Stimulated activated memory B cell treated with anti-CD40 and anti-IgM and Interleukin-4, amounts not matched to agents 10 μg/mL and 1 μg/mL and 100 μg/mL, for 72 hours (primary cell): ENCODE measurements at places on chromosomes 13 and 19.

GRCh38 chr13:97285221-97285955 lies 63.3 kb downstream of the MBNL2 start:
- ATAC-seq, result no peak

DNA sequence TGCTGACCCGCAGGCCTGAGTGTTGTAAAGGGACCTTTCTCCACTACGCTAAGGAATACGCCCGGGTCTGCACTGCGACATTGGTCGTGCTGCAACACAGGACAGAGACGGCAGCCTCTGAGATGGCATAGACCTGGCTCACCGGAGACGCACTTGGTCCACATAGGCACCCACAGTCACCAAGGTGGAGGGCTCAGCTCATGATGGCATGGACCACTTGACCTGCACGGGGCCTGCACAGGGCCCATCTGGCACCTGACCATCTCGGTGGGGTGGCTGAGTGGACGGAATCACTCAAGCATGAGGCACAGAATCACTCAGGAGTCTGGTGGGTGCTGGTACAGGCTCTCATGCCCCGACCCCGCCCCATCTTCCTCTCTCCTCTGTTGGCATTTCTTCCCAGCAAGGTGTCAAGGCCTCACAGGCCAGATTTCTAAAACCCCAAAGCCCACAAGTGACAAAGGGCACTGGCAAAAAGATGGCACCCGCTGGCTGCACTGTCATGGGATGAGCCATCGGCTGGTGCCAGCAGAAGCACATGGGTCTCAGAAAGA lies 45.9 kb downstream of the TSHZ3 start:
- no peak for ATAC-seq

DNA sequence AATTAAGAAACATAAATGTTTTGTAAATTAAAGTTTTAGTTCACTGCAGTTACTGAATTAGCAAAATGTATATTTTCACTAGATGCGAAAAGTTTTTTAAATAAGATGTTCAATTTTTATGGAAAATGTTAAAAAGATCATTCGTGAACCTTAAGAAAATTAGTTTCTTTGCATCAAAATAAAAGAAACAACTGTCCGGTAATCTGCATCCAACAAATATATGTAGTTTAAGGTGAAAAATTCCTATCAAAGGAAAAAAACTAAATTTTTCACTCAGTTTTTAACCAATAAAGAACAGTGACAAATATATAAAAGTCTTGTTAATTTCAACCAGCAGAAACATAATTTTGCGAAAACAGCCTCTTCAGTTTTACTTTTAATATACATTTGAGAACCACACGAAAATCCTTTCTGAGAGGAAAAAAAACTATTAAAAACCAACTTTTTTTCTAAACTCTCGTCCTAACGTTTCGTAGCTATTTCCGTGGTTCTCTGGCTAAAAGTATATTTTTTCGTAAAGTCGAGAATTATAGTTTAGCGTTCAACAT lies 64.5 kb downstream of the KCNRG start:
- no peak for ATAC-seq

DNA sequence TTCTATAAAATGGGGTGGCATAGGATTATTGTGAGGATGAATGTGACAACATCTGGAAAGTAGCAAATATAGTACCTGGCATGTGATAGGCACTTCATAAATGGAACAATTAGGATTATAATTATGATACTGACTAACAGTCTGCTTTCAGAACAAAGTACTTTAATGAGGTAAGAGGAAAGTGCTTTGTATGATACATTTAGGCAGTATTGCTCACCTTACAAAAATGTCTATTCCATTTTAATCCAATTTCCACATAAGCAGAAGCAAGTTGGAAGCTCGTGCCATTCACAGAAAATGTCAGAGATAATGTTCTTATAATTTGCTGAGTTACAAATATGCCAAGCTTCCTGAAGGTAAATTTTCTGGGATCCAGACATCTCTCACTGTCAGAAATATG lies 16.9 kb upstream of the HTR2A start:
- ATAC-seq, result no peak

GRCh38 chr13:98239162-98240076 lies 62.4 kb upstream of the RNF113B start:
- ATAC-seq, result no peak

DNA sequence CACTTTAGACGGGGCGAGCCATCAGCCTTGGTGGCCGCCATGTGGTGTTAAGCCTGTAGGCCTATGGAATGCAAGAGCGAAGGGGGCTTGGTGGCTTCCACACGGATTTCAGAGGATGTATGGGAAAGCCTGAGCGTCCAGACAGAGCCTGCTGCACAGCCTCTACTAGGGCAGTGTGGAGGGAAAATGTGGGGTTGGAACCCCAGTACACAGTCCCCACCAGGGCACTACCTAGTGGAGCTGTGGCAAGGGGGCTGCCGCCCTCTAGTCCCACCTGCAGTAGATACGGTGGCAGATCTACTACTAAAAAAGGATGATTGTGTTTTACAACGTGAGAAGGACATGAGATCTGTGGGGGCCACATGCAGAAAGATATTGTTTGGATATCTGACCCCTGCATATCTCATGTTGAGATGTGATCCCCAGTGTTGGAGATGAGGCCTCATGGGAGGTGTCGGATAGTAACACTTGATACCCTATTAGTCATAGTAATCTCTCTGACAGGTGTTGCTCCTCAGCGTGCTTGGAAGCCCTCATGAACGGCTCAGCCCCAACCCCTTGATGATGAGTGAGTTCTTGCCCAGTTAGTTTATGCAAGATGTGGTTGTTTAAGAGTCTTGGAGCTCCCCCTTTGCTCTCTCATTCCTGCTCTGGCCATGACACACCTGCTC lies 45.6 kb downstream of the LHFPL6 start:
- no peak for ATAC-seq

DNA sequence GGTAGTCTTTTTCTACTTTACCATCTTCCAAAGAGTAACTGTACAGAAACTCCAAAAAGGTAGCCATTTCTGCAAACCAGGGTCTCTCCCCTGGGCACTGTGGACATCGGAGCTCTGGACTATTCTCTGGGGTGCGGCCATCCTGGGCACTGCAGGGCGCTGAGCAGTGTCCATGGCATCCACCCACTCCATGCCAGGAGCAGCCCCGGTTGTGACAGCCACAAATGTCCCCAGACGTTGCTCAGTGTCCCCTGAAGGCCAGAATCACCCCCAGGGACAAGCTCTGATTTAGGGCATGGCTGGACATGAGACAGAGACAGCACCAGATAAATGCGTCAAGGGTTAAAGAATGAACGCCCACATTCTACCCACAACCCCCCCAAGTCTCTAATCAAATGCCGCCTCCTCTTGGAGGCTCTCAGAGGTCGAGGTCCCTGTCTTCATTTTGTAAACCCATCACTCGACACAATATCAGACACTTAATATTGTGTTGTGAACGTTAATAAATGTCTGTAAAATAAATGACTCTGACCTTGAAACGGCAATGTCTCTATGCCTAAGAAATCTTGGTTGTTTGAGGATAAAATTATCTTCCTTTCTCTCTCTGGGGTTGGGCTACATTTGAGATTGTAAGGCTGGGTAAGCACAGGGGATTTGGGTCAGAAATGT lies 8.9 kb downstream of the GNG7 start:
- no peak for ATAC-seq

- ATAC-seq, result no peak
These were observed 710.0 kb downstream of the SLITRK6 start for GRCh38 chr13:85089186-85089585.

GRCh38 chr13:66977161-66977560 lies 253.0 kb downstream of the PCDH9 start:
- no peak for ATAC-seq

DNA sequence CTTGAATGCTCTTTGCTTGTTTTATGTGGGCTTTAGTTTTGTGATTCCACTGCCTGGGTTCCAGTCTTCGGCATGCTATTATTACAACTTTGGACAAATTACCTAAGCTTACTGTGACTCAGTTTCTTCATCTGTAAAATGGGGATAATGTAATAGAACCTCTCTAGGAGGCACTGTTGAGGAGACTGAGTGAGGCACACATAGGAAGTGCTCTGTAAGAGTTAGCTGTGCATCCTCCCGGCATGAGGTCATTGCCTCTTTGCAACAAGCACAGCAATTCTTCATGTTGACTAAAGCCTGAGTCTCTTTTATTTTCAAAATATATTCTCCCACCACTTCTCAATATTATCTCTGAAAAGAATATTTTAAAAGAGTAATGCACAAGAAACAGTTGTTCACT lies 227.4 kb downstream of the DLEU7 start:
- ATAC-seq, result no peak

- ATAC-seq, result peak; percentile 12
These were observed 904.3 kb downstream of the DIAPH3 start for GRCh38 chr13:59259165-59260000.

DNA sequence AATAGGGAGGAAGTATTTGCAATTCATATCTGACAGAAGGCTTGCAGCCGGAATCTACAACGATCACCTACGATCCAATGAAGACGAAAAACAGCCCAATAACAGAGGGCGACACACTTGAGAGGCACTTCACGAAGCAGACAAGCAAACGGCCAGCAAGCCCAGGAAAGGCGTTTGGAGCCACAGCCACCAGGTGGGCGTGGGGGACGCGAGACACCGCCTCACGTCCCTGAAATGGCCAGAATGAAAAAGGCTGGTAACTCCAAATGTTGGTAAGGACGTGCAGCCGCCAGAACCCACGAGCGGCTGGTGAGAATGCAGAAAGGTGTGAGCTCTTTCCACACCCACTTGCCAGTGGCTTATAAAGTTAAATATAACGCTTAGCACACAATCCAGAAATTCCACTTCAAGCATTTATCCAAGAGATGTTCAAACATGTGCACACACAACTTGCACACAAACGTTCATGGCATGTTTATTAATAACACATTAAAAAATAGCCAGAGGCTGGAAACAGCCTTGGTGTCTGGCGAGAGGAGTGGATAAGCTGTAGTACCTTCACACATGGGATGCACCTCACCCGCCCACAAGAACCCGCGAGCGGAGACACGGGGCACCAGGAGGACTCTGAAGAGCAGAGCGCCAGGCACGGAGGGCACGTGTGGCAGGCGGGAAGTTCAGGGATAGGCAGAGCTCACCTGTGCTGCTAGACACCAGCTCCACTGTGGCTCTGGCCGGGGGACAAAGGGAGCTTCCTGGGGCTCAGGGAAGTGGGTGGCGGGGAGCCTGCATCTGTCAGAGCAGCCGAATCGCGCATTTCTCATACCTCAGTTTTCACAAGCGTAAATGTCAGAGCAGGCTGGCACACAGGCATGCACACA lies 89.3 kb downstream of the SPACA7 start:
- no peak for ATAC-seq

DNA sequence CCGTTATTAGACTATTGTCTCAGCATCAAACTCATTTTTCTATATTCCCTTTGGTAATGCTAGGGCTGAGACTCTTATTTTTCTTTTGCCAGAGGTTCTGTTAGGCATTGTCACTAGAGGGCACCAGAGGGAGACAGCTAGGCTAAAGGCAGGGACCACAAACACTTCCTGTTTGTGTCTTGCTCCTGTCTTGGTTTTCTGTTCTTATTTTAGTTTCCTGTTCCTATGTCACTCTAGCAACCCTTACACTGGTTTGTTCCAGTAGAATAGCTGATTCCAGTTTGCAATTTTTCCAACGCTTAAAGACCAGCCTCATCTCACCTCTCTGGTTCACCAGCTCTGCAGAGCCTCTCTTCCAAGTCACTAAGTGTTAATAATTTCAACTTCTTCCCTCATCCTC lies 772.0 kb downstream of the DIAPH3 start:
- ATAC-seq, result peak; percentile 75

GRCh38 chr13:27972478-27972820 lies 3.3 kb upstream of the CDX2 start:
- no peak for ATAC-seq

- no peak for ATAC-seq
These were observed 418.7 kb upstream of the NBEA start for GRCh38 chr13:34523406-34523805.

DNA sequence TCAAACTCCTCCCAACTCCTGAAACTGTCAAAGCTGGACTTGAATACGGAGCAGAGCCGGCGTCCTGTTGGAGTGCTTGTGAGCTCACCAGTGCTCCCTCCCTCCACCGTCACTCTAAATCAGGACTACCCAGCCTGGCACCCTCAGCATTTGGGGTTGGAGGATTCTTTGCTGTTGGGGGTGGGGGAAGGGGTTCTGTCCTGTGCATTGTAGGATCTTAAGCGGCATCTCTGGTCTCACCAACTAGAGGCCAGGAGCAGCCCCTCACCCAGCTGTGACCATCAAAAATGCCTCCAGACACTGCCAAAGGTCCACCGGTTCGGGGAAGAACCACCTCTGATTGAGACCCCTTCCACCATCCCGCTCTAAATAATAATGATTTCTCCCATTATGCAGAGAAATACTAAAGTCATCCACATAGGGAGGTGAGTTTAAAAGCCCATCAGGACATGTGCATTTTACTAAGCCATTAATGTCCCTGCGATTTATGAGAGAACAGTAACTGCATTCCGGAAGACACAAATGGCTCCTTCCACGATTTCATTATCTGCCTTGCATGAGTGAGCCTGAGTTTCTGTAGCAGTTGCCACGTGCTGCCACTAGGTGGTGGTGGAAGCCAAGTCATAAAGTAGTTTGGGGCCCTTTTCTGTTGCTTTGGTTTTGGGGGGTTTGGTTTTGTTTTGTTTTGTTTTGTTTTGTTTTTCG lies 16.1 kb upstream of the USP29 start:
- peak; percentile 70 for ATAC-seq
